Fibroblast of pulmonary artery (primary cell): ENCODE measurements at places on chromosomes 6 and 20.

- DNase-seq = peak; percentile 33
These were observed 30.4 kb downstream of the KCNQ2 start for GRCh38 chr20:63442100-63442493.

- DNase-seq = peak; percentile 99
These were observed 3.4 kb upstream of the NSFL1C start for GRCh38 chr20:1469925-1470571.

DNA sequence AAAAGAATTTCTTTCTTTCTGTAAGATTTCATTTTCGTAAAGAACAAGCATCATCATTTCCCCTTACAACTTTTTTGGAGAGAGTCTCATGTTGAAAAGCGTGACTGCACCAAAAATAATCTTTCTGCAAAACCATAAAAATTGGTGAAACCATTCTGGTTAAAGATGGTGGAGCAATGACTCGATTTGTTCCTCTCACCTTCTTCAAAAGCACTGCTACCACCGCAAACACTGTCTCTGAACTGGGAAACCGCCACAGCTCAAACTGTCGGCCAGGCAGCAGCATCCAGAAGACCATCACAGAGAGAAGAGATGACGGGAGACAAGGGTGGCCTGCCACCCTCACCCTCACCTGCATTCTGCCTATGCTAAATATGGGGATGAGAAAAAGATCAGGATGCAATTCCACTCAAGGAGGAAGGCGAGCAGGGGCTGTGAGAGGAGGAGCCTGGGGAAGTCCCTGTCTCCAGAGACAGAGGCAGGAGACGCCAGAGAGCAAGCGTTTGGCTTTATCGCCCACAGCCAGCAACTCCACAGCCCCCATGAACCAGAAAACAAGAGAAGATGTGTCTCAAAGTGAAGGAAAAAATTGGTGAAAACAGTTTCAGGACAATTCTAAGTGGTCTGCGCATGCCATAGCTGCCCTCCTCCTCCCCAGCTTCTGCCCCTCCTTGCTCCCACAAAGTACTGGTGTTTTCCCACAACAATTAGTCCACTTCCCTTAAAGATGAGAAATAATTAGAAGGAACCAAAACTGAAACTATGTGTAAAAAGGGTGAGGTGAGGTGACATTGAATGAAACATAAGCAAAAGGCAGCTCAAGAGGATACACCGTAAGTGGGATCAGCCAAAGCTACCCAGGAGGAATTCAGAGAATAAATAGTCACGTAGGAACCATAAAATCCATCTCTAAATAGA lies 255.5 kb downstream of the KIF16B start:
- DNase-seq = no peak

- DNase-seq = no peak
These were observed 53.9 kb downstream of the ECT2L start for GRCh38 chr6:138849791-138850190.

DNA sequence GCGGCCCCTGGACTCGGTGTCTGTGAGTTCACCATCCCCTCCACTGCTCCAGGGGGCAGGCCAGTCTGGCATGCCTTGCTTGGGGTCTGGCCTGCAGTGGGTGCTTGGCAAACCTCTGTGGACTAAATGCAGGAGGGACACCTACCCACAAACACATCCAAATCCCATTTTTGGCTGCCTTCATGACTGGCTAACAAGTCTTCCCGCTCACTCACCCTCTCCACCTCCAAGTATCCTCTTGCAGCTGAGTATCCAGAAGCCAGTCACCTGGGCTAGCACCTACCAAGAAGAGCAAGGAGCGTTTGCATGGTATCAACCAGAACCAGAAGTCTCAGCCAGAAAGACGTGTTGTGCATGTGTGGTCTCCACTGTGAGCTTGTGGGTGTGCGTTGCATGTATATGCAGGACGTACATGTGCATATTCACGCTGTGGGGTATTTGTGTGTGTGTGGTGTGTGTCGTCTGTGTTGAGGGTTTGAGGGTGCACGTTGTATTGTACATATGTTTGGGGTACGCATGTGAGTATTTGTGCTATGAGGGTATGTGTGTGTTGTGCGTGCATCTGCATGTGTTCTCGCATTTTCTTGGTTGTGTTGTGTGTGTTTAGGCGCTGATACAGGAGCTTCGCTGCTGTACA lies 5.6 kb upstream of the PMEPA1 start:
- no peak for DNase-seq

GRCh38 chr20:47493175-47493962 lies 8.3 kb upstream of the NCOA3 start:
- DNase-seq = peak; percentile 89

DNA sequence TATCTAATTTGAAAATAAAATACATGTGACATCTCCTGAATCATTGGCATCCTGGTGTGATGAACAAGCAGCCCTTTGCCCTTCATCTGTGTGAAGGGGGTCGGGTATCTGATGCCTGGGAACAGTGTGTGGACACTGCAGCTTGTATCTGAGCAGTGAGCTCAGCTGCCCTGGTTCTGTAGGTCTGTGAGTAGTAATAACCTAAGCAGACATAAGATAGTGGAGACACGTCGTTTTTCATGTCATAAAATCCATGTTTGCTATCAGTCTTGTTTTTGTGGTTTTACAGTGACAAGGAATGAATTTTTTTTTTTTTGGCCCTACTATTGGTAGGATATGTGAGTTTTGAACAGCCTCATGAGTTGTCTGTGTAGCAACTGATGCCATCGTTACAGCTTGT lies 133.0 kb downstream of the JARID2 start:
- DNase-seq = no peak

- DNase-seq = no peak
These were observed 731.9 kb upstream of the FLRT3 start for GRCh38 chr20:15069355-15069754.

GRCh38 chr6:138004430-138005287 lies 102.6 kb downstream of the PERP start:
- peak; percentile 60 for DNase-seq
